Urinary bladder (tissue), 4 donors: ENCODE measurements at places on chromosomes 4 and X.
A peak's percentile ranks its signal among the peaks of the same experiment; 100 is the strongest.

GRCh38 chr4:163744861-163745260 lies 250.4 kb downstream of the TMA16 start:
- no peak for DNase-seq

- DNase-seq = peak; percentile 4
Measured at GRCh38 chr4:121096629-121097028, 24.3 kb upstream of the NDNF start.

DNA sequence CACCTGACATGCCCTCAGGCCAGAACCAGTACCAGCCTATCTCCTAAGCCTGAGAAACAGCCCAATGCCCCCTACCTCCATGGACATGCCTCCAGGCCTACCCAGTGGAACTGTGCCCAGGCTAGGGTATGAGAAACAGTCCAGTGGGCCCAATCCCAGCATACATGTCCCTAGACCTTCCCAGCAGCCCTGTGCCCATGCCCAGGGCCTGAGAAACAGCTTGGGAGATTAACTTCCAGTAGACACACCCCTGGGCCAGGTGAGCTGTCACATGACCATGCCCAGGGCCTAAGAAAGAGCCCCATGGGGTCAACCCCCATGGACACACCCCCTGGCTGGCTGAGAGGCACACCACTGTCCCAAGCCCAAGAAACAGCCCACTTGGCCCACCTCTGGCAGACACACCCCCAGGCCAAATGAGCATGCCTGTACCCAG lies 78.8 kb downstream of the CBR4 start:
- no peak for DNase-seq

DNA sequence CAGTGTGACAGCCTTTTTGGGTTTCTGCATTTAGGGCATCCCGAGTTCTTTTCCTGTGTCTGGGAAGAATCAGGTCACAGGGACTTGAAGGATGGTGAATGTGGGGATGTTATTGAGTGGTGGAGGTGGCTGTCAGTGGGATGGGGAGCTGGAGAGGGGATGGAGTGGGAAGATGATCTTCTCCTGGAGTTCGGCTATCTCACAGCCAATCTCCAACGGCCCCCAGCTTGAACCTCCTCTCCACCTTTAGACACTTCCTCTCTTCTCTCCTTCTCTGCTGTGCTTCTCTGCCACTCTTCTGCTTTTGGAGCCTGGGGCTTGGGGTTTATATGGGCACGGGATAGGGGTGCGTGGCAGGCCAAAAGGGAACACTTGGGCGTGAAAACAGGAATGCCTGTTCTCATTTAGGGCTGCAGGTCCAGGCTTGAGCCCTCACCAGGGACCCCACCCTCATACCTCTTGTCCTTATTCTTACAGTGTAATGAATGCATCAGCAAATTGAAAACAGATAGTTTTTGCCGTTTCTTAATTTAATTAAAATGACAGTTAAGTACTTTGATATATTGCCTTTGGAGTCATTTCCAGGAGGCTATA lies 37.5 kb downstream of the USP9X start:
- DNase-seq = no peak

- DNase-seq = no peak
Measured at GRCh38 chr4:9792381-9792780, 10.9 kb downstream of the DRD5 start.

GRCh38 chrX:34578237-34578636 lies 78.8 kb downstream of the TMEM47 start:
- DNase-seq = no peak

DNA sequence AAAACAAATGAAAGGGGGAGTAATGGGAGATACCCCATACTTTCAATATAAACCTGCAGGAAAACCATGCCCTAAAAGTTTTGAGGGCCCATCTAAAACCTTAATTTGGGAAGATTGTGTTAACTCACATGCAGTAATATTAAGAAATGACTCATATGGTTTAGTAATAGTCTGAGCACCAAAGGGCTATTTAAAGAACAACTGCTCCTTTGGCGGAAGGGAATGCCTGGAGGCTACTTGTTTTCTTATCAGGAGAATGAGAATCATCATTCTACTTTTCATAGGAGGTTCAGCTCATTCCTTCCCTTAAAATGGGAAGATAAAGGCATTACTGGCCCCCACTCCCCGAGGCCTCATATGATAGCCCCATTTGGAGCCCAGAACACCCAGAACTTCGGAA lies 47.6 kb downstream of the SPIN3 start:
- no peak for DNase-seq

DNA sequence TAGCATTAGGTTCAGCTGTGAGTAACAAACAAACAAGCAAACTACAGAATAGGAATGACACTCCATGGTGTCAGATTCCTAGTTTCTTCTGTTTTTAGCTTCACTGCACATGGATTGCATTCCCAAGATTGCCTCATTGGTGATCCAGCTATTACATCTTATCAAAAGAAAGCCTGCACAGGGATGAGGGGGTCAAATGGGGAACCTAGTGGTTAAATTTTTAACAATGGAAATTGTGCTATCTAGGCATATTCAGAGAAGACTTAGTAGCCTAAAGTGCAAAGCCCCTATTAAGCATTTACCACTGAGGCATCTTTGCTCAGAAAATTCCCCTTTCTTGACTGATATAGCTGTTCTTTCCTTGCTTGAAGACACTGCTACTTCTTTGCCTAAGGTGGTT lies 3.9 kb upstream of the TTC29 start:
- DNase-seq = no peak

DNA sequence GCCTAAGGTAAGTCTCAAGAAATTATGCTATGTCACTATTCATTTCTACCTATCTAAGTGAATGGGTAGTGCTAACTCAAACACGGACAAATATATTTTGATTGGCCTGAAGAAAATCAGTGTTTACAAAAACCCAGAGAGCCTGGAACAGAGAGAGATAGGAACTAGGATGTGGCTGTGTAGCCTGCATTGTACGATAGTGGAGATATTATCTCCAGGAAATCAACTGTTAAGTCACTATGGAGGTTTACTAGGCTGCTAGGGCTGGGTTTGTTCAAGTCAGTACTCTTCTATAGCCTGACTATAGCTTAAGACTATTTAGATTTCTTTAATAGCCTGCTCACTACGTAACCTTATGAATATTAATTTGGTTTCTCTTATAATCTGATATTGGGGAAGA lies 127.9 kb downstream of the TACR3 start:
- no peak for DNase-seq

DNA sequence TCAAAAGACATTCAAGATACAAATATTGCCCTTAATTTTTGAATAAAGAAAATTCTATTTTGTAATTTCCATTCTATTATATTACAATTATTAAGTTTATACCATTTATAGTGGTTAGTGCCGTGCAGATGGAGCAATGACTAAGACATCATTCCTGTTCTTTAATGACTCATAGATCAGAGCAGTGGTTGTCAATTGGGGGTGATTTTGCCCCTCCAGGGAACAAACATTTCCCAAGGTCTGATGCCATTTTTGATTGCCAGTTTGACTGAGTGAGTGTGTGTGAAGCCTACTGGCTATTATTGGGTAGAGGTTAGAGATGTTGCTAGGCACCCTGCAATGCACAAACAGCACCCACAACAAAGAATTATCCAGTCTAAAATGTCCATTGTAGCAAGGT lies 97.9 kb upstream of the DDIT4L start:
- DNase-seq = no peak

DNA sequence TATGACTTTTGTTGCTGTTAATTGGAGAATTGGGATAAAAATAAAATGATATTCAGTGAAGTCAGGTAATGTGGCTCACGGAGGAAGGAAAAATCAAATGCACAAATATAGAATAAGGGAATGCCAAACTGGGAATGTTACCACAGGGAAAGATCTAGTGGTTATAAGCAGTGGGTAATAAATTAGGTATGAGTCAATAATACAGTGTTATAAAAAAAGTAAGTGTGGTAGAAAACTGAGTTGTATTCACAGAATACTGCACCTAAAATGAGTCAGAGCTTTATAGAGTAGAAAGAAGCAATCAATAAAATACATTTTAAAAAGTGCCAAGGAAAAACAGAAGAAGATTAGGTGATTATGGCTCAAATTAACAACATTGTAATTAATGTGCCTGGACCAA lies 34.5 kb downstream of the INTS12 start:
- no peak for DNase-seq

DNA sequence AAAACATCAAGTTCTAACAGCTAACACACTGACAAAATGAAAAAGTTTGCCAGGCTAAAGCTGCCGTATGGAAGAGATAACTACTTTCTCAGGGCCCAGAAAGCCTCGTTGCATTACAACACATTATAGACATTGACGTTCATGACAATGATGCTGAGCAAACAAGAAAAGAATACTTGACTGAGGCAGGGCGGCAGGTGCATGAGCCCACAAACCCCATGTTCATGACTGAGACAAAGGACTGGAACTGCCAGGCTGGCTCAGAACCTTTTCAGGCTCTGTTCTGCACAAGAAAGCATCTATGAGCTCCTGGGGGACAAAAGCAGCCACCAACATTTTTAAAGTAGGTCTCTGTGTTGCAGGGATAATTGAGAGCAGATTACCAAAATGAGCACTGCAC lies 13.6 kb downstream of the TLR6 start:
- DNase-seq = no peak

DNA sequence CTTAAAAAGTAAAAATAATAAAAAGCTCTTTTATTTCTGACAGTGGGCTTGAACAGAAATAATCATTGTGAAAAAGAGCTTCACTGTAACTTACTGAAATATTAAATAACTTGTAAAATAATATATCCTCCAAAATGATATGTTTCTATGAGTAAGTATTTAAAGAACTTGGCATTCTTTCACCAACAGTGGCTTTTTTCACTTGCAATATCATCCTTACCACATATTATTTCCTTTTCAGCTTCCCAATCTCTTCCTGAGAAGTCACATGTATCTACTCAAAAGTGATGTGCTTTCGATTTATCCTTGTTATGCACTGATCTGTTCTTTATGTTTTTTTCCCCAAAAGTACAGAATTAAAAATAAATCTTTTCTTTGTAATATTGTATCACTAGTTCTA lies 2.2 kb upstream of the PCDH18 start:
- no peak for DNase-seq

GRCh38 chr4:169054879-169055278 lies 44.8 kb upstream of the CBR4 start:
- no peak for DNase-seq

GRCh38 chr4:6999172-7000086 lies 43.7 kb upstream of the TADA2B start:
- no peak for DNase-seq

DNA sequence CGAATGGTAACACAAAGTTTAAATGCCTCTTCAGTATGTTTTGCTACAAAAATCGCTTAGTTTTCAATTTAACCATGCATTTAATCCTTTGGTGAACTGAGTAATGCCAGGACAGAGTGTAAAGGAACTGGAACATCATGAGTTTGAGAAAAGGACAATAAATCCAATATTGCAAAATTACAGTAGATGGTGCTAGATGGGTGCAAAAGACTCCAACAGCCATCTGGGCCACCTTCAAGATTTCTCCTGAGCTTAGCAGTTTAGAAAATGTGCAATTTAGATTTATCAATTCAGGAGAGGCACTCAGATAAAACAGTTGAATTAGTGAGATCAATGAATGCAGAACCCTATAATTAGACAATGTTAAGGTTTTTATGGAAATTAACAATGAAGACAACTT lies 33.2 kb upstream of the MID1IP1 start:
- DNase-seq = no peak

DNA sequence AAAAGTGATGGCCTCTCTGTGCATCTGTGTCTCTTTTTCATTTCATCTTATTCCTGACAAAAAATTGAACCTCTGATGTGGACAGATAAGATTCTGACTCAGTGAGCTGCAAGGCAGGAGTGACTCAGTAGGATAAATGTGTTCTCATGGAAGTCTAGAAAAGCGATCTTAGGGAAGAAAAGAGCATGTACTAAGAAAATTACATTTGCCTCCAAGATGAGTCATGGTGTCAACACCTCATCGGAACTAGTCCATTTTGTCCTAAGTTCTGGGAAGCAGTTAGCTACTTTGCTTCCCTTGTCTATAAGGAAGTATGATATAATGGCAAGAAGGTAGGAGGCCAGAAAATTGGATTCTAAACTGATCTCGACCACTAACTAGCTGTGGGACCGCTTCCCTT lies 83.5 kb upstream of the AFF2 start:
- no peak for DNase-seq

- DNase-seq = no peak
Measured at GRCh38 chr4:110508827-110509710, 33.1 kb downstream of the ENPEP start.

- no peak for DNase-seq
Measured at GRCh38 chrX:74423289-74423998, 2.2 kb downstream of the SLC16A2 start.

GRCh38 chrX:110951472-110952269 lies 144.3 kb upstream of the PAK3 start:
- no peak for DNase-seq

DNA sequence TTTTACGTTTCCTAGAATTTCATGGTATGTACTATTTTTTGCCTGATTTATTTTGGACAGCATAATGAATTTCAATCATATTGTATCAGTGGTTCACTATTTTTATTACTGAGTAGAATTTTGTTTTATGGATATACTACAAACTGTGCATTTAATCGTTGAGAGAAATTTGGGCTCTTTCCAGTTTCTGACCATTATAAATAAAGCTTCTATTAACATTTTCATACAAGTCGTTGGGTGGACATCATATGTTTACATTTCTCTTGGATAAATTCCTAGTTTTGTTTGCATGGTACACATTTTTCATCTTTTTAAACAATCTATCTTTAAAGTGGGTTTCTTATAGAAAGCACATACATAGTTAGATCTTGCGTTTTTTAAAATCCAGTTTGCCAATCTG lies 472.7 kb upstream of the MAGEB18 start:
- no peak for DNase-seq

- no peak for DNase-seq
Measured at GRCh38 chr4:76951672-76952010, 2.1 kb downstream of the SEPTIN11 start.

- no peak for DNase-seq
Measured at GRCh38 chrX:140733766-140734342, 24.3 kb downstream of the LINC00632 start.

DNA sequence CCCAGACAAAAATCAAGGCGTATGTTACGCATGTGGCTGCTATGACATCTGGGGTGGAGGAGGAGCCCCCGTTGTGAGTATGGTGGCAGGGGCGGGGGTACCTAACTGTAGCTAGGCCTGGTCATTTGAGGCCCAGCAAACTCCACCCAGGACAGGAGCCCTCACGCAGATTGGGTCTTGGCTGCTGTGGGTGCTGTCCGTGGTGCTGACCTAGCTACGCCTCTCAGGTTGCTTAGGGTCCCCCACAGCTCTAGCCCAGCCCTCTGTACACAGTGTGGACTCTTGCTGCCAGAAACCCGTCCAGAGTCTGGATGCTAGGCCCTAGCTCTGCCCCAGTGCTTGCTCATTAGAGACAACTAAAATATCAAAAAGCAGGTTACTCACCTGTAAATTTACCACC lies 146.7 kb upstream of the PSAPL1 start:
- DNase-seq = no peak

- DNase-seq = no peak
Measured at GRCh38 chrX:24479924-24480323, 14.8 kb downstream of the PDK3 start.

DNA sequence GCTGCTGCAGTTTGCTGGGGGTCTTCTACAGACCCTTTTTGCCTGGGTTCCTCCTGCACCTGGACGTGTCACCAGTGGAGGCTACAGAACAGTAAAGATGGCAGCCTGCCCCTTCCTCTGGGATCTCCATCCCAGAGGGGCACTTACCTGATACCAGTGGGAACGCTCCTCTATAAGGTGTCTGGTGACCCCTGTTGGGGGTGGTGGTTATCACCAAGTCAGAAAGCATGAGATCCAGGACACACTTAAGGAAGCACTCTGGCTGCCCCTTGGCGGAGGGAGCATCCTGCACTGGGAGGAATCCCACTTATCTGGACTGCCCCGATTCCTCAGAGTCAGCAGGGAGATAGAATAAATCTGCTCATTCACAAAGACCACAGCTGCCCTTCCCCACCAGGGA lies 218.9 kb upstream of the GALNTL6 start:
- DNase-seq = no peak
